ENCODE measurements at places on chromosomes 6 and 20.

- DNase-seq = peak; percentile 79
Observed at GRCh38 chr6:137894779-137895385, 27.8 kb downstream of the TNFAIP3 start.

DNA sequence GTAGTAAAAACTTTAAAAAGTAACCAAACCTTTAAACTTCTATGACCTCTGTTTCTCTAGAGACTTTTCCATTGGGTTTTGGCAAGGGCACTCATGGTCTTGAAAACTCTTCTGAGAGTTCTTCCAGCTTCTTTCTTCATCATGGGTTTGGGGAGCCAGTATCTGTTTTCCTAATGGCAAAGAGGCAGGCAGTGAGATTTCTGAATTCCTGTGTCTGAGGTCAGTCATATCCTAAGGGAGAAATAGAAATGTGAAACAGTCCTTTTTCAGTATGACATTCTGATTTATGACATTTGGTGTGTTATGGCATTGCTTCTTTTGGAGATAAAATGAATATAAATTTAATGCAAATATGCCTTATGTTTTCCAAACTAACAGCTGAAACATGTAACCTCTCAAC, 518.5 kb upstream of the MARCKS start:
- peak; percentile 90 for DNase-seq

- no peak for DNase-seq
Observed at GRCh38 chr20:62141397-62142251, 1.6 kb downstream of the PSMA7 start.

- peak; percentile 97 for DNase-seq
Observed at GRCh38 chr6:134589512-134589911, 271.6 kb upstream of the SGK1 start.
